ENCODE measurements at places on chromosomes 12 and 14.

GRCh38 chr12:125856896-125857295 is 791.7 kb downstream of the AACS start:
- no peak for DNase-seq

- no peak for DNase-seq
Observed at GRCh38 chr12:8559676-8560075, 19.0 kb upstream of the CLEC4E start.

DNA sequence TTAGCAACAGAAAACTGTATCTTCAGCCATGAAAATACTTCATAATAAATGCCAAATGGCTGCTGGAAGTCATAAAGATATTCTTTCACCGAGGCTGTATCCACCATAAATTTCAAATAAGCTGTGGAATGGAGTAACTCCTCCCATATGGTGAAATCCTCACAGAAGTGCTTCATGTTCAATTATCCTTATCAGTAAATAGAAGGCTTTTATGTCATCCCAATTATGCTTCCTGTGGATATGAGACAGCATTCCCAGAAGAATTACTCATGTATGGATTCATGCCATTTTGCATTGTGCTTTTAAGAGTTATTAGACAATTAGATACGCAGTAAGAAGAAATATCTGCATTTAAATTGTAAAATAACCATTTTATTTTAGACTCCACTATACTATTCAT is 99.0 kb downstream of the RTN1 start:
- peak; percentile 50 for DNase-seq

- no peak for DNase-seq
Observed at GRCh38 chr14:103014466-103015228, 42.7 kb downstream of the CDC42BPB start.

- peak; percentile 91 for DNase-seq
Observed at GRCh38 chr12:48183091-48183875, at the start of gene CCDC184. Gene CCDC184, plus strand, starts transcription at chr12:48183644. Its CDS starts 479 bp downstream, at chr12:48184123.

- no peak for DNase-seq
Observed at GRCh38 chr12:122811777-122812176, 23.5 kb upstream of the HIP1R start.

GRCh38 chr12:129494766-129495165 is 409.1 kb downstream of the TMEM132D start:
- no peak for DNase-seq

- DNase-seq = no peak
Observed at GRCh38 chr12:68271346-68271745, 17.9 kb upstream of the IL22 start.

- DNase-seq = peak; percentile 87
Observed at GRCh38 chr12:132084621-132085290, 59.4 kb downstream of the DDX51 start.

GRCh38 chr14:82075566-82075965 is 541.9 kb upstream of the SEL1L start:
- DNase-seq = no peak

- no peak for DNase-seq
Observed at GRCh38 chr12:21353487-21353886, 18.8 kb upstream of the SLCO1A2 start.

DNA sequence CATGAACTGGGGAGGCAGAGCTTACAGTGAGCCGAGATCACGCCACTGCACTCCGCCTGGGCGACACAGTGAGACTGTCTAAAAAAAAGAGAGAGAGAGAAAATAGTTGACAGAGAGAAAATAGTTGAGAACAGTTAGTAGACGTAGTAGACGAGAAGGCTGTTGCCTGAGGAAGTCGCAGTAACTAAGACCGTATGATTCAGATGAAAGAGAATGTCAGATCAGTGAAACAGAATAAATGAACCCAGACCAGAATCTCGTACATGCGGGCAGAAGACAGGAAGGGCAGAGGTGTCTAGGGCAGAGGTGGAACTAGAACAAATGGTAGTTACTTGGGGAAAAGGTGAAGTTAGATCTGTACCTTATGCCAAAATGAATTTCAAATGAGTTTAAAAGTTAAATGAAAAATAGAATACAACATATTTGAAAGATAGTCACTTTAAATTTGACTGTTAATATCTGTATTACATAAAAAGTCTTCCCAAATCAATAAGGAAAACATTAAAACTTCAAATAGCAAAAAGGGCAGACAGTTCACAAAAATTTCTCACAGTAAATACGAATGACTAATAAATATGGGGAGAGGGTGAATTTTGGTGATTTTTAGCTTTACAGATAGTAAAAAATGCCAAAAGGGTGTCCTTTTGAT is 17.7 kb downstream of the MDM2 start:
- DNase-seq = no peak

DNA sequence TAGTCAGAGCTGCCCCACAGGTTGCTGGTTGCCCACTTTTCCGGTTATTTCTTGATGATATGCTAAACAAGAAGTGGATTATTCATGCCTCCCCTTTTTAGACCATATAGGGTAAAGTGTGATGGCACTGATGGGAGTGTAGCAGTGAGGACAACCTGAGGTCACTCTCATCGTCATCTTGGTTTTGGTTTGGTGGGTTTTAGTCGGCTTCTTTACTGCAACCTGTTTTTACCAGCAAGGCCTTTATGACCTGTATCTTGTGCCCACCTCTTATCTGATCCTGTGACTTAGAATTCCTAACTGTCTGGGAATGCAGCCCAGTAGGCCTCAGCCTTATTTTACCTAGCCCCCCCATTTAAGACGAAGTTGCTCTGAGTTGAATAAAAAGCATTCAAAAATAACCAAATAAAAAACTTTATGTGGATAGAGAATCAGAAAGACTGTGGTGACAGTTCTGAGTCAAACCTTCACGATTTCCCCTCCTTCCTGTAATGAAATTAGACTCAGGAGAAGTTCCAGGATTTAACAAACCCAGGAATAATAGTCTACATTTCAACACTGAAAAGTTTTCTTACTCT is 144.2 kb downstream of the PAWR start:
- no peak for DNase-seq

DNA sequence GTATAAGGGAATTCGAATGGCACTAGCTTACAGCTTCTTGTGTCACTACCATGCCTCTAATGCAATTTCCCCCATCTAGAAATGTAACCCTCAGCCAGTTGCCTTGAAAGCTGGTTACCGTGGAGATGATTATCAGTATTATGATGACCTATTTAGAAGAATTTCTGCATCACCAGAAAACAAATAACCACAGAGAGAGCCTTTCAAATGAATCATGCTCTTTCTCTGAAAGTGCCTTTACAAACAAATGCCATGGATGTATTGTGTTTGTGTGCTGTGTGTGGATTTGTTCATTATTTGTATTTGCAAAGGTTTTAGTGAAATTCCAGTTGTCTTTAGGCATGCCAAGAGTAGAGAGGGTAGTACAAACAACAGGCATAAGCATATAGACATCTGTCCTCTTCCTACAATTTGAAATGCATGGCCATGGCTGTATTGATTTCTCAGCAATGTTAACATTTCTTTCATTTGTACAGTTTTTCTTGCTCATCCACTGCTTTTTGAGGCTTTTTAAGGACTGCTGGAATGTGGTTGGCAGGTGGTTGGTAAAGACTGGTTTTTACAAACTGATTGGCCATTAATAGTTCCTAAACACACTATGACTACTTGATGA is 266.5 kb downstream of the PAWR start:
- DNase-seq = peak; percentile 30

DNA sequence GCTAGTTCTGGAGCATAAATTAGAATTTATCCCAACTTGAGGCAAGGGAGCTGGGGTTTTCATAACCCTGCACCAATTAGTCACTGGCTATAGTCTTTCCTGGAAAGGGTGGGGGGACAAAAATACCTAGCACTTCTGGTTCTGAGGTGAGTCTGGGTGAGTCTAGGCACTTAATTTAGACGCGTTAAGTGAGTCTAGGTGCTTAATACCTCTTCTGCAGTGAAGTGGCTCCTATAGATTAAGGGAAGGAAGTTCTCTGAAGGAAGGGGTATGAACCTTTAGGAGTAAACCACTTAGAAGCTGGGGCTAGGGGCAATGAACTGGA is 251.7 kb downstream of the EFCAB11 start:
- DNase-seq = no peak

DNA sequence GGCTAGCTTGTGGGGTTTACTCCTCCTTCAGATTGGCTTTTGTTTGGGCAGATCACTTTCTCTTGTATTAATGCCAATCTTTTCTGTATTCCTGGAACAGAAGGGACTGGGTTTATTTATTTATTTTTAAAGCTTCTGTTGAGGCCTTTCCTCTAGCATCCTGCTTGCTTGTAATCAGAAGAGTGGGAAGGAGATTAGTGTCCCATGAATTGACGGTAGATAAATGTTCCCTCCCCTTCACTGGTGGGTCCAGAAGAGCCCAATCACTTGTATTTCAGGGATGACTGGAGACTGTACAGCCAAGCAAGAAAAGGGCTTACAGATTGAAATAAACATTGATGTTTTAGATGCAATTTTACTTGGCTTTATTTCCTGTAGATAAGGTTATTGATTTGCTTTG is 71.0 kb downstream of the LIN52 start:
- no peak for DNase-seq

- no peak for DNase-seq
Observed at GRCh38 chr14:40599725-40600124, 1007.0 kb upstream of the LRFN5 start.

DNA sequence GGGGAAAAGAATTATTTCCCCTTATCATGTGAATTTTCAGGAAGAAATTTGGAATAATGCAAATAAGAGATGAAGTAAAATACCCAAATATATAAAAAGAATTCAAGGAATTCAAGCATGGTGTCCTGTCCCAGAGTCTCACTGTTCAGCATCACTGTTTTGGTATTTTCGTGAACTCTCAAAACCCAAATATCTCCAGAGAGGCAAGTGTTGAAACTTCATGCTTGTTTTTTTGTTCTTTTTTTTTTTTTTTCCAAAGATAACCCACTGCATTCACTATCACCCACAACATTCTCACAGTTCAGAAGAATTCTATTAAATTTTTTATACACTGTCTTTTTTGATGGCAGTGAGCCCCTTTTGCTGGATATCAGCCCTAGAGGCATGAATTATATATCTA is 354.9 kb downstream of the DIO2 start:
- DNase-seq = no peak

DNA sequence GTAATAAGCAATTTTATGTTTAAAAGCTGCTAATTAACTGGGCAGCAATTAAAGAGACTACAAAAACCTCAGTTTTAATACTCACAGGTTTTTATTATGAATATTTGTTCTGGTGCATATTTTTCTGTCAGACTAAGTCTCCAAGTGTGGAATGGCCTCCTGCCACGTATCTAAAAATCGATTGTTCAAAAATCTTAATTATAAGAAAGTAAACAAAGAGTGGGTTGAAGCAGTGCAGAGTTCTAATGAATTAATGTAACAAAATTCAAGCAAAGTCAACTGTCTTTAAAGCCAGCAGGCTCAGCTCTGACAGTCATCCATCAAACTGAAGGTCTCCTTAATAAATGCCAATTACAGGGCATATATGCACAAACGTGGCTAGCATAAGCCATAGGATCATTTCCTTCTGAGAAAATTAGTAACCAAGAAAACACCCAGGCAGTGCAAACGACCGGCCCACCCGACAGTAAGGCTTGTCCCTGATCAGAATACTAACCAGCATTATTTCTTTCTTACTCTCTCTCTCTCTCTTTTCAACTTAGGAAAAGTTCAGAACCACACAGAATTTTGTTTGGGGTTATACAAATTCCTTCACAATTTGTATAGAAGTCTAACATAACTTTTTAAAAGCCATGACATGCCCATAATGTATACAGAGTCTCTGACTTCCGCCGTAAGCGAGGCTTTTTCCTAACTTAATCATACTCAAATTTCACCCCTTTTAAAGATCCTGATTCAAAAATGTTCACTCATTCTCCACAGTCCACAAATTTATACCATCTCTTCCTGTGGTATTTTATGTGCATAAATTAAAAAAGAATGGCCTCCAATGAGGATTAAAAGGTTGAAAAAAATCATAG is 83.8 kb downstream of the SLC25A21 start:
- no peak for DNase-seq

- no peak for DNase-seq
Observed at GRCh38 chr12:129145381-129145780, 292.1 kb downstream of the GLT1D1 start.

DNA sequence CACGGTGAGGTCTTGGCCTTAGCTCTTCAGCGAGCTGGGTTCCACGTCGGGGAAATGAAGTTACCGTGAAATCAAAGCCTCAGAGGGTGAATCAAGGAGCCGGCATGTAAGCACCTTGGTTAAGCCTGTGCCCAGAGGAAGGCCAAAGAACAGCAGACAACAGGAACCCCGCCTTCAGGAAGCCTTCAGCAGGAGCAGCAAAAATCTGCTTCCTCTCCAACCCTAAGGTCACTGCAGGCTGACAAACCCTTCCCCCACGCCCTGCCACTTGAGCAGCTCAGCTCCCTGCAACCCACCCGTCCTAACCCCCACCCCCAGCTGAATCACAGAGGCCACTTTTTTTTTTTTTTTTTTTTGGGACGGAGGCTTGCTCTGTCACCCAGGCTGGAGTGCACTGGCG is 72.9 kb upstream of the LTA4H start:
- DNase-seq = no peak

DNA sequence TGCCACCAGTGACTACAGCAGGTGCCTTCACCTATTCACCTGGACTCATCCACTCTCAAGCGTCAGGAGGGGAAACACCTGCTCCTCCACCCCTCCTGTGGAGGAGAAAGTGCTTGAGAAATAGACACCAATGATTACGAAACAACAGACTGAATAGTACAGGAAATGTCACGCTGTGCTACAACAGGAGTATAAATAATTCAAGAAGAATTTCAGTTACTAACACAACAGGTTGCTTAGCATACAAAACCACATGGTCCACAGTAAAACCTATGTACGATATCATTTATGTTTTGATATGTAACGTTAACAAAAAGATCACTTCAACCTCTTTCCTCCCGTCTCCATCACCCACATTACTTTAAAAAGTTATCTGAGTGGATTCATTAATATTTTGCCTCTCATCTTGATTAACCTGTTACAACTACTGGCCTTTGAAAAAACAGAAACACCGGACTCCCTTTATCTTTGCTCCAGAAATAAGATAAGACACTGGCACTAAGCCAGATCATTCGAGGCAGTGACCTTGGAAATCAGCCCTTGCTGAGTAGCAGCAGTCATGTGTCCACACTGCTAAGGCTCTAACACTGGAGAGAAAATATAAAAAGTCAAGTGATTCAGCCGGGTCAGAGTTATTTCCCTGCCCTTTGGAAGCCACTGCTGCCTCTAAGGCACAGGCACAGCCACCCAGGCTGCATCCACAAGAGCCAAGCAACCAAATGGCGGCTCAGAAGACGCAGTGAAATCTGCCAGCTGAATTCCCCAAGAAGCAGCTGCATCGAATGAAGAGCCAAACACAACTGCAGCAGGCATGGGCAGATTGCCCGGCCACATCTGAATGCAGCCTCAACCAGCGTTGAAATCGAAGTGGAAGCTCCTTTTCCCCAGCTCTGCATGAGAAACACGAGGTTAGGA is 40.9 kb downstream of the NT5DC3 start:
- peak; percentile 24 for DNase-seq

All from SK-N-SH (cell line).